ENCODE measurements at places on chromosomes 13 and 19.

- no peak for DNase-seq
Observed at GRCh38 chr13:78679329-78679728, 20.4 kb upstream of the OBI1 start.

DNA sequence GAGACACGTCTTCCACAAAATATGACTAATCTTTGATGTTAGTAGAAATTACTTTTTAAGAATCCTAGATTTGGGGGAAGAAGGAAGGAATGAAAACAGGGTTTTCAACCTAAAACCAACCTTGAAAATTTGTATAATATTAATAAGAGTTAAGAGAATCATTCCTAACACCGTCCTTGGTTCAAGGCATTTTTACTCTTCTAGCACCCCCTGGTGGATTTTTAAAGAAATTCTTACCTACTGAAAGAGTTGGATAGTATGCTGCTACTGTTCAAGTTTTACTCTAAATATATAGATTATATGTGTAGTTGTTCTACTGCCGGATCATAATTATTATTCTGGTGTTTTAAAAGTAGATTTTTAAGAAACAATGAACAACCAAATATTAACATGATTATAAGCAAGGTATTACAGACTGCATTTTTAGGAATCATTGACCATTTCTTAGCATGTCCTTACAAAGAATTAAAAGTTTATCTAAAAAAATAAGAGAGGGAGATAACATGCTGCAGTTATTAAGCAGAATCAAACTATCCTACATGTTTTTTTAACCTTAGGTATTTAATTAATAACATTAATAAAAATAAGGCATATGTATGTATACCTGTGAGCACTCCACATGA, 7.4 kb upstream of the SLITRK6 start:
- no peak for DNase-seq

DNA sequence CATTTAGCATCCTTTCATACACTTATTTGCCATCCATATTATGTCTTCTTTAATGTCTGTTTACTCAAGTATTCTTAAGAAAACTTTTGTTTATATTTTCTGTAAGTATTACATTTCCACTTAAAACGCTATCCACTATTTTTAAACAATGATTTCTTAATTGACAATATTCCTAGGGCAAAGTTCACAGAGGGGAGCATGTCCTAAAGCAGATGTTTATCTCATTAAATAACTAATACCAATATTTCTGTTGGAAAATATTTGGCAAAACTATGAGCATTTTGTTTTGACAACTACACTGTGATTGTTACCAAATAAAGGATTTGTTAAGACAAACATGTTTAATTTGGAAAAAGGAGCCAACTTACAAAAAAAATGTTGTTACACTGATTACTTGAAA, 643.3 kb downstream of the SLITRK5 start:
- no peak for DNase-seq

DNA sequence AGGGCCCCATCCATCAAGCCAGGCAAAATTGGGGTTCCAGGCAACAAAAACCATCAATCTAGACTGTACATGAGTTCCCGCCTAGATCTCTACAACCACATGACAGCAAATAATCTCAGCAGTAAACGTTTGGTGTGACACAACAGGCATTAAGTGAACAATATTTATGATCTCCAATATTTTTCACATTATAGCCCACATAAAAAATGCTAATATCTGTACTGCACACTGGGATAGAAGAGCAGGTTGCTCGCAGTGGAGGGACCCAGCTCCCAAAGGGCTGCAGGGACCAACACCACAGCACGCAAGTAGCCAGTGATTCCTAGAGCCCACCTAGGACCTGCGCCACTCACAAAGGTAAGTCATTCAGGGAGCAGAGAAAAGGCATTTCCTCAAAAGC, 25.9 kb downstream of the LATS2 start:
- DNase-seq = no peak

- DNase-seq = no peak
Observed at GRCh38 chr13:42048342-42048683, at the start of gene DGKH. TSS of gene DGKH (plus strand) at chr13:42048648. CDS start at chr13:42048774, 126 bp downstream.

- no peak for DNase-seq
Observed at GRCh38 chr19:7917267-7918061, 2.7 kb upstream of the SNAPC2 start.

GRCh38 chr13:72931311-72931710, 127.5 kb upstream of the KLF5 start:
- DNase-seq = no peak

GRCh38 chr13:73090823-73091187, 32.0 kb downstream of the KLF5 start:
- no peak for DNase-seq

- no peak for DNase-seq
Observed at GRCh38 chr19:54461613-54462012, 2.0 kb downstream of the LENG9 start.

DNA sequence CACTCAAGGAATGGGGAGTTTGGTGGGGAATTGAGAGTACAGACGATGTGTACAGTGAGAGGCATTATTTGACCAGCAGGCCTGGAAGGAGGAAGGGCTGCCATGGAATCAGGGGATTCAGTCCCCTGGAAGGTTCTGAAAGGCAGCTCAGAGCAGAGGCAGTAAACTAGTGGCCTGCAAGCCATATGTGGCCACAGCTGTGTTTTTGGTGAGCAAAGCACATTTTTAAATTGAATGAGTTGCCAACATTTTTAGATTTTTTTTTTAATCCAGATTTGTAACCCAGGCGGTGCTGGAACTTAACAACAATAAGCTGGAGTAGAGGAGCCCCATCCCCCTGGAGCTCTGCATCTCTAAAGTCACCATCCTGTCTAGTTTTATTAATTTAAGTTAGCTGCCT, 95.3 kb upstream of the IPO5 start:
- no peak for DNase-seq

DNA sequence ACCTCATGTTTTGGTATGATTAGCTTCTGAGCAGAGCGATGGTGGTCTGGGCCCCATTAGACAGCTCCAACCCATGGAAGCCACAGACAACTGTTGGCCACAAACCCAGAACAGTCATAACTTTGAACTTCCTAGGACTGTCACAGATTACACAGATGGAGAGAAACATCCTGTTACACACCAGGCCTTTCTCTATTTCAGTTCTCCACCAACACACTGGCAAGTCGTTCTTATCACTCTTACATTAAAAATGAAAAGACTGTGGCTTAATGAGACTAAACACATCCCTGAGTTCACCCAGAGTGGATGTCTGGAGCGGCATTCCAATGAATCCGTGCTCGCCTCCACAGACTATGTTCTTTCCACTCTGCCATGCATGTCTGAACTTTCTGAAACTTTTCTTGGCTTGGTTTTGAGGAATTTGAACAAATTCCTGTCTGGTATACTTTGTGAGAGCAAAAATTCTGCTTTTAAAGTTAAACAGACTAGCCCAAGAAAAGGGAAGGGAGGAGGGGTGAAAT, 109.1 kb downstream of the NALCN start:
- no peak for DNase-seq

DNA sequence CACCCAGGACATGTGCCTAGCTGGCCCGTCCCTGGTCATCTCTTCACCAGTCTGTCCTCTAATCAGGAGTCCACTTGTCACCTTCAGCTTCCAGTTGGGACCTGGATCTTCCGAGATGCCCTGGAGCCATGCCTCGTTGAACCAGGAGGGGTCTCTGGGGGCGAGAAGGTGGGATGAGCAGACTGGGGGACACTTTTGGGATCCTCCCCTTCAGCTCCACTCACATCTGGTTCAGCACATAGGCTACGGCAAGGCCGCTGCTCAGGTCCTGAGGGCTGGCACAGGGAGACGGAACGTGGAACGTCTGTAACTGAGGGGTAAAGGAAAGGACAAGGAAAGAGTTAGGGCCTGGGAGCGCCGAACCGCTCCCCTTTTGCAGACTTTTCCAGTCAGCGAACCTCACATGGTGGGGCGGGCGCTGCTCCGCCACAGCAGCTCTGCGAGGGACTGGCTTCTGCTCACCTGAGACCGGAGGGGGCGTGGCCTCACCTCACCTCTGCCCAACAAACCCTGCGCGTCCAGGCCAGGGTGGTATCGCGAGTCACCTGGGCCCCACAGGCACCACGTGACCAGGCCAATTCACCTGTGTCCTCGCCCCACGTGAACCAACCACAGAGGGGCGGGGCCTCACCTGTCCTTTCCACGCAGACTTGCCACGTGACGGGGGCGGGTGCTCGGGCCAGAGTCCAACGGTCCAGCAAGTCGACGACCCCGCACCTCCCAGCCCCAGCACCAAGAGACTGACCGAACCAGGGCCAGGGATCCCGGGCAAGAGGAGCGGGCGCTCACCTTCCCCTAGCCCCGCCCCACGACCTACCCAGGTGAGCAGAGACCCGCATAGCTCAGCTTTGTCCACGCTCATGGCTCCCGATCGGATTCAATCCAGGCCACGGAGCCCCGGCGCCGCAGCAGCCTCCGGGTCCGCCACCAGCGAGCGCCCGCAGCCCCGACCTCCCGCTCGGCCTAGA, at the start of gene HOOK2:
HOOK2 (minus strand) TSS at position 965 of the 968 bp plus-strand sequence; CDS start at position 862, 103 bp downstream.
- no peak for DNase-seq

- no peak for DNase-seq
Observed at GRCh38 chr19:14091813-14092462, 1.4 kb upstream of the SAMD1 start.

GRCh38 chr19:30029721-30030510, 87.9 kb downstream of the URI1 start:
- DNase-seq = no peak

DNA sequence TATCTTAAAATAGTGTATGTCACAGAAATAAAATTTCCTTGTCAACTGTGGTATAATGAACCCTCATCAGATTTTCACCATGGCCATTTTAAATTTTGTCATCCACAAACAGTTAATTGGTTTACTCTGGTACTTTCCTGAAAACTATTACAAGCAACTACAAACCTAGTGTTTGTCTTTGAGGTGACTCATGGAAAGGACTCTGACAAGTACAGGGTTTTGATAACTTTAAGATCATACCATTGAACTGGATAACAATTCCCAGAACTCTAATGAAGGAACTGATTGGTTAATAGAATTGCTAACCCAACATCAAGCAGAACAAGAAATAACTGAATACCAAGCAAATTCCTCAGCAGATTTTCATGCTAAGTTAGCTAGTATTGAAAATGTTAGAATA, 237.7 kb upstream of the IPO5 start:
- no peak for DNase-seq

DNA sequence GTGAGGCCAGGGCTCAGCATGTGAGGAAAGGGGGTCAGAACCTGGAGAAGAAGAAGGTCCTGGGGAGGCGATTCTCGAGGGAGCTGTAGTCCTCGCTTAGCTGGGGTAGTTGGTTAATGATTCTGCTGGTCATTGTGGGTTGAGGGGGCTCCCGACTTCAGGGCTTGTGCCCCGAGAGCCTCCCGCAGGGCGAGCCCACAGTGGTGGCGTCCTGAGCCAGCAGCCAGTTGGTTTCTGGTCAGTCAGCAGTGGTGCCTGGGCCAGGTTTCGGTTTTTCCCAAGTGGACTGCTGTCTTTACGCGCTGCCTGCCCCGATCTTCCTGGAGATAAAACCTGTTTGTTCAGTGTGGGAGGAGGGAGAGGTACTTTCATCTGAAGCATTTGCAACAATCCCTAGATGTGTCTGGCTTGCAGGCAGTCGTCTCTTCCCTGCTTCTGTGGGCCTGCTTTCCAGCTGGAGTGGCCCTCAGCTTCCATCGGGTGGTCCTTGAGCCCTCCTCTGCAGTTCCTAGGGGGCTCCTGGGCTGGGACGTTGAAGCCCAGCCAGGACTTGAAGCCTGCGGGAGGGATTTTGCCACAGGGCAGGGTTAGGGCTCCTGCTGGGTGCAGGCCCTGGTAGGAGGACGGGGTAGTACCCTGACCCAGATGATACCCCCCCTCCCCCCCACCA, 3.2 kb downstream of the PTBP1 start:
- no peak for DNase-seq

GRCh38 chr13:19834704-19835103, 28.7 kb downstream of the ZMYM5 start:
- DNase-seq = no peak

DNA sequence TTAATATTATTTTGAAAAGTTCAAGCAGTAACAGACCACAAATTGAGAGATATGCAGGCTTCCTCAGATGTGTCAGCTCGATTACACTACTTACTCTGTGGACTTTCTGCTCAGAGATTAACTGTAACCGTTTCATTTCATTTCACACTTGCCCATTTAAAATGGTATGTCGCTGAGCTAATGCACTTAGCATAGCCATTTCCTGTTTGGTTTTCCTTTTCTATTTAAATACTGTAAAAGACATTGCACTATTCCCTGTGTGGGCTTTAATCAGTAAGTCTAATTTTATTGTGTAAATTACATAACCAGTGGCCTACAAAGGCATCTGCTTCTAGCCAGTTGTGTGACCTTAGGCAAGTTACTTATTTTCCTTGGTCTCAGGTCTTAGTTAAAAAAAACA, 237.6 kb downstream of the LACC1 start:
- DNase-seq = no peak
